ENCODE measurements at places on chromosomes 1 and 21.
A peak's percentile ranks its signal among the peaks of the same experiment; 100 is the strongest.

DNA sequence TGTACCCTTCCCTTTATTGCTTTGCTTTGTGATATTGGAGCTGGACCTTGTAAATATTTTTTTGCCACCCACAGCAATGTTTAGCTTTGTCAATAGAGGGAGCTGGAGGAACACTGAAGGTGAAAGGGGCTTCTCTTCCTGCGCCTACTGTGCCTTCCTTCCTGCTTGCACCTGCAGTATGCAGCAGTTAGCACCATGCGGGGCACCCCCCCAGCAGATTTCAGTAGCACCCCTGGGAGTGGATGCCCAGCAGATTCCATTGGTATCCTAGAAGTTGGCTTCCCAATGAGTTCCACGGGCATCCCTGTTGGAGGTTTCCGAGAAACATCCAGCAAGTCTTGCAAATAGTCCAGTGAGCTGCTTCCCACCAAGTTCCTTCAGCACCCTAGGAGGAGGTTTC, 25.6 kb downstream of the S100A10 start:
- peak; percentile 73 for DNase-seq

DNA sequence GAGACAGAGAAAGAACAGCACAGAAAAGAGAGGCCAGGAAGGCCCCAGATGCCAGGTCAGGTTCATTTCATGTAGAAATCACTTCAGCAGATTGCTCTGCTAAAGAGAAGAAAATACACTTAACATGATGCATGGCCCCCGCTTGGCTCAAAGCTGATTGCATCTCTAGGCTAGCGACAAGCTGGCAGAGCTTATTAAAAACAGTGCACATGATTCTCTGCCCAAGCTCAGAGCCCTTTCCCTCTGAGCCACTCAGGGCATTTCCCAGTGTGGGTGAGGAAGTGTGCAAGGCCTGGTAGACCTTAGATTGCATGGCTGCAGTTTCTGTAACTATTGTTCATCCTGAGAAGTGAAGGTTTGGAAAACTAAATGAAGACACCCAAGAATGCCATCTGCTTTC, 3.3 kb upstream of the CAPN9 start:
- no peak for DNase-seq

GRCh38 chr1:229514578-229515275, 6.6 kb upstream of the NUP133 start:
- peak; percentile 20 for DNase-seq

DNA sequence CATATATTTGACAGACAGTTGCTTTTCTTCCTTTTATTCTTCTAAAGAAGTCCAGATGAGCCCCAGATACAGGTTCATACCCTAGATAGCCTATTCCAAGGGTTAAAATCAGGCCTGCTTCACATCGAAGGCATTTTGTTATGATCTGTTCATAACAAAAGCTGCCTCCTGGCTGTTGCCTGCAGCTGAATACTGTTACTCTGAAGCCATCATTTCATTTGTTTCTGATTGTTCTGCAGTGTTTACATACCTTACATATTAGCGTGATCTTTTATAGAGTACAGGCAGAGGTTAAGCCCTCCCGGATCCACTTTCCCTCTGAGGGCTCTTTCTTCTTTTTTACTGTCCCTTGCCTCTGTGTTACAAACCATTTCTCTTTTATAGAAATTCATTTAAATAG, 219.0 kb upstream of the HOOK1 start:
- DNase-seq, result no peak

GRCh38 chr1:22696610-22697009, 14.0 kb upstream of the EPHB2 start:
- no peak for DNase-seq

- no peak for DNase-seq
These were observed 6.5 kb upstream of the NPL start for GRCh38 chr1:182783068-182783467.

DNA sequence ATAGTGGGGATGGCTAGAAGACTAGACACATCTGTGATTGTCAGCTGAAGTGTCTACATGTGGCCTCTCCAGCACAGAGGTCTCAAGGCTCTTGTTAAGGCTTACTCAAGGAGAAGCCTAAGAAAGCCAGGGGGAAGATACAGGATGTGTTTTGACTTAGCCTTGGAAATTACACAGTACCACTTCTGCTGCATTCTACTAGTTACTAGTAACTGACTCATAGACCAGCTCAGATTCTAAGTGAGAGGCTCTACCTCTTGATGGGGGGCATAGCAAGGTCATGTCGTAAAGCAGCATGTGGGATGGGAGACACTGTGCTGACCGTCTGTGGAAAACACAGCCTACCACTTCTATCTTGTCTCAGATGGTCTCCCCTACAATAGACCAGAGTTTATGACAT, 99.5 kb downstream of the UBE2U start:
- DNase-seq, result no peak

GRCh38 chr1:231844986-231845502, 218.5 kb downstream of the DISC1 start:
- no peak for DNase-seq

- no peak for DNase-seq
These were observed 23.4 kb downstream of the RHBG start for GRCh38 chr1:156392452-156392853.

DNA sequence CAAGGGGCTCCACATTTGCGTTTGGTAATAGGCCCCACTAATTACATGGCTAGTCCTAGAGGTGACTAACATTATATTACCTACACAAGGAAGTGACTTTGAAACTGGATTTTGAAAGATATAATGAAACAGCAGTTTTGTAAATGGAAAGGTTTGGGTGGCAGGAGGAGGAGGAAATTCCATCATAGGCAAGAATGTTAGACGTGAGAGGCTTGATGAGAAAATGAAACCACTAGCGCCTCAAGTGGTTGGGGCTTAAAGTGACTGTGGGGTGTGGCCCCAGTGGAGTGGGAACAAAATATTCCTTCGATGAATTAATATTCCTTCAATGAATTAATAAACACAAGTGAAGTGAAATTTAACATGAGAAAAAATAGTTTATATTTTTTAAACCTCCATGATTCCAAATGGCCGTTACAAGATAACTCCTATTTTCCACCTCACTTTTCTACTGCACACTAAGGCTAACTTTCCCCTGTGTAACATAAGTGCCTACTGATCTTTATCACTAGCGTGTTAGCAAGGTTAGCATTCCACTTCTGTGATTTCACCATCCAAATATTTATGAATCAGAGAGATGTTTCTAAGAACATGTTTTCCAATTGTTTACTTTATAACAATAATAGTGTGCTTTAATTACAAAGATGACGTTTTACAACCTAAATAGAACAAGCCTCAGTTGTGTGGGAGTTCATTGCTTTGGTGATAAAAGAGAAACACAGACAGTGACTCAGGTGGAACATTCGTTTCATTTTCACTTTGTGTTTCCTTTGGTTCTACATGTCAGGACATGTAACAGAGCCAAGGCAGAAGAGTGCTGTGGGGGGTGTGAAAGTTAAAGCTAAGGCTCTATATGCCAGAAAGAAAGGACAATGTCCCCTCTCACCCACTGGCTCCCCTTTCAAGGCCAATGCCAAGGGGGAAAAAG, 12.5 kb upstream of the ATF3 start:
- DNase-seq, result peak; percentile 32

DNA sequence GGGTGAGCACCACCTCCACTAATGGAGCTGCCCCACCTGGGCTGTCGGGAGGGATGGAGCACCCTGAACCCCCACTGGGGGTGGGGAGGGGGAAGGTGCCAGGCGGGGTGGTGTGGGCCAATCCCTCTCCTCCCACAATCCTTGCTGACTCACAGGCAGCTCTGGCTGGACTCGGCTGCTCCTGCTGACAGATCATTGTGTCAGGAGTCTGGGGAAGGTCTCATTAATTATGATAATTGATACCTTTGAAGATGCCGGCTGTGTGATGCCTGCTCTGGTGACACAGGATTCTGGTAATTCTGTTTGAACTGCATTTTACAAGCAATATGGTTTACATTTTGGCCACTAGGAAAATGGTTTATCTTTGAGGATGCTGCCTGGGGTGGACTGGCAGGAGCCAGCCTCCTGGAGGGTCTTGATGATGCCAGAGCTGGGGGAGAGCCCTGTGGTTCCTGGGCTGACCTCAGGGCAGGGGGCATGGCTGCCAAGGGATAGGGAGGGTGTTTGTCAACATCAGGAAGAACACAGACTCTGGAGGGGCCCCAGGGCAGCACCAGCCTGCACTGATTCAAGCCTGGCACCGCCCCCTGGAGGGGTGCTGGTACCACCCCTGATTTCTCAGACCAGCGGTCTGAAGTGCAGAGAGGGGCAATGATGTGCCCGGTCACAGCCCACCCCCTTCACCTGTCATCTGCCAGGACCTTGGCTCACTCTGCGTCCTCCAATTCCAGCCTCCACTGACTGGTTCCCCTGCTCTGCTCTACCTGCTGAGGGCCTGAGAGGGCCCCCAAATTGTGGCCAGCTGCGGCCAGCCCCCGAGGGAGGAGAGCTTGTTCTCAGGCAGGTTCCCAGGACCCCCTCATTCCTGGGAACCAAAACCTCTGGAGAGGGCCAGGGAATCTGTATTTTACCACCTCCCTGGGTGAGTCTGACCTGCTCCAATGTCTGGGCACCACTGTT, 338.8 kb downstream of the MATN1 start:
- no peak for DNase-seq

DNA sequence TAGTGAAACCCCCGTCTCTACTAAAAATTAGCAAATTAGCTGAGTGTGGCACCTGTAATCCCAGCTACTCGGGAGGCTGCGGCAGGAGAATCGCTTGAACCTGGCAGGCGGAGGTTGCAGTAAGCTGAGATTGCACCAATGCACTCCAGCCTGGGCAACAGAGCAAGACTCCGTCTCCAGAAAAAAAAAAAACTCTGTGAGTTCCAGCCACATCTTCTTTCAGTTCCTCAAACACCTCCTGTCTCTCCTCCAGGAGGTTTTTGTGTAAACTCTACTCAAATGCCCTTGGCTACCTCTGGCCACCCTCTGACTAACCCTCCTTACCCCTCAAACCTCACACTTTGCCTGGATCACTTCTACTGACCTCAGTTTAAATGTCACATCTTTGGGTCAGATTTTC, 38.1 kb downstream of the RCSD1 start:
- no peak for DNase-seq

GRCh38 chr1:7813677-7814373, 29.7 kb downstream of the PER3 start:
- no peak for DNase-seq

GRCh38 chr1:208781391-208782045, 537.3 kb upstream of the PLXNA2 start:
- DNase-seq, result no peak

GRCh38 chr1:171134204-171134923, 43.7 kb downstream of the FMO3 start:
- DNase-seq, result no peak

DNA sequence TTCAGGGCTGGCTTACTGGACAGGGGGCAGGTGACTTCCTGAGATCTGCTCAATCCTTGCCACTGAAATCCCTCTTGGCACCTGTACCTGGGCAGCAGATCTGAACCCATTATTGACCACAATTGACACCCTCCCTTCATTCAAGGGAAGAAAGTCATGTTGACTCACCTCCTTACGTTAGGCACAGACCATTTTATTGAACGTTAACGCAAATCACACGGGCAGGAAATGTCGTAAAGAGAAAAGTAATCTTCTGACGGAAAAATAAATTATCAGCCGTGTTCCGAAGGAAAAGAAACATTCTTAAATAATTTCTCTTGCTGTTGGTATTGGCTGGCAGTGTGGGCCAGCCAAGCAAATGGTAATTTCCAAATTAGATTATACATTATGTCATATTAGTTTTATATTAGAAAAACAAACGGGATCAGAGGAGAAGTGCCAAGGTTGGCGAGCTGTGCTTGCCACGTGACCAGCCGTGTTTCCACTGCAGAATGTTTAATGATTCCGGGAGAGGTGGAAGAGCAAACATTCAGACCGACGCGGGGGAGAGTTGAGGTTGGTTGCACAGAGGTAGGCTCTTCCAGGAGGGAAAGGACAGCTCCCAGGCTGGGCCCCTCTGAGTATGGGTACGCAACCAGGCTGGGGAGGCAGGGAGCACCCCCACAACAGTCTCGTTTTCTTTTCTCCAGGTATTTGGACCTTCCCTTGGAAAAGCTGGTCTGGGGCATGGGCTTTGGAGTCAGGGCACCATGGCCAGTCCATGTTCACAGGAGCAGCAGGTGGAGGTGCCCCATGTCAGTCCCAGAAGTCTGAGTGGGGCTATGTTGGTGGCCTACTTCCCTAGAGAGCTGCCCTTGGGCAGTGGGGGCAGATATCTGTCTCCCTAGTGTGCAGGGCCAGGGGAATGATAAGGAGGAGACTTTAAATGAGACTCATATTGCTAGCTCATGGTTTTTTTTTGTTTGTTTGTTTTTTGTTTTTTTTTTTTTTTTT, 121.1 kb downstream of the FOXD2 start:
- no peak for DNase-seq

- no peak for DNase-seq
These were observed 12.9 kb downstream of the NRIP1 start for GRCh38 chr21:15051644-15052458.

DNA sequence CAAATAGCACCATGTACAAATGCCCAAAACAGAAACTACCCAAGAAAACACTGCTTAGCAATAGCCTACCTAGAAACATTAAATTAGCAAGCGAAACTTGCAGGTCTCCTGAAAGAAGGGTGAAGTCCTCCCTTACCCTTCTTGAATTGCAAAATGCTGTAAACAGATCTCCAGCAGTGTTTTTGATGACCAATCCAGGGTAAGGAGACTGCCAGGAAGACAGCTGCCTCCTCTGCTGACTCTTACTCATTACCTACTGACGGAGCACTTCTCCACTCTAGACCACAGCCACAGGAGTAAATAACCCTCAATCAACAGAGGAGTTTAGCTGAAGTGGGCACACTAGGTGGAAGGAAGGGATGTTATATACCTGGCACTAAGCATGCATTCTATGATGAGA, 32.2 kb upstream of the GADD45A start:
- DNase-seq, result no peak

DNA sequence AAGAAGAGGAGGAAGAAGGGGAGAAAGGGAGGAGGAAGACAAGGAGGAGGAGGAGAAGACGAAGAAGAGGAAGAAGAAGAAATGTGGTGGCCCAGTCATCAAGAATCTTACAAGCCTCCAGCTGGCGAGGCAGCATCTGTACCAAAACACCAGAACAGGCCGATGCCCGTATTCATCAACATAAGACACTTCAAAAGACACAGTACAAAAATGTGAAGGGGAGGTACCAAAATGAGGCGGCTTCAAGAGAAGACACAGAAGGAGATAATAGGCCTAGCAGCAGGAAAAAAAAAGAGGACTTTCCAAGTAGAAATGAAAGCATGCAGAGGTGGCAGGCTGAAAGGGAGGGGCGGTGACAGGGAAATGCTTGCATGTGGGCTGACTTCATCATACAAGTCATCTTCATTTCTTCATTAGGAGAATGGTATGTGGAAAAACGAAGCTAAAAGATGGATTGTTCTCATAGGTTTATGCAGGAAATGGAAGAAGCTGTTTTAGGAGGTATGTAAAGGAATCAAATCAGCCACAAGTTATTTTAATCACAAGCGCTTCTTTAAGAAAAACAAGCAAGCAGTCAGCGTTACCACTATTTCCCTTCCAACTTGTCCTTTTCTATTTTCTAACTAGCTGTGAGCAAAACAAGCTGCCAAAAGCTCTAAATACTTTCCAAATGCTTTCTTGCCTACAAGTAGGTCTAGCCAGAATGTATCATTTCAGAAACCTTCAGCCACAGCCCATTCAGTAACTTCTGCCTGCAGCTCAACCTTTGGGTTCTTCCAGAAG, 192.3 kb downstream of the SLC45A1 start:
- DNase-seq, result no peak

- no peak for DNase-seq
These were observed 104.8 kb downstream of the PAX7 start for GRCh38 chr1:18735224-18735997.

Measured in stimulated activated effector memory CD8-positive, alpha-beta T cell treated with anti-CD3 and anti-CD28 coated beads, Interleukin-12 subunit alpha, Interleukin-12 subunit beta, amount 100 ng/mL, for 72 hours (primary cell).